ENCODE measurements at places on chromosomes 12 and 14. TPM values are rescaled to one million over a fixed set of nuclear protein-coding genes. Genes with fewer than 3 reads are reported as not detected.

GRCh38 chr12:57237596-57237931 lies 8.1 kb downstream of the SHMT2 start:
- peaks cover 35% of the 10 kb centered on the region for H3K4me1 ChIP-seq
- peaks cover 8% of the 10 kb centered on the region for H3K36me3 ChIP-seq
- H3K4me3 ChIP-seq: no peak overlapping the region
- peaks cover 11% of the 10 kb centered on the region for H3K27me3 ChIP-seq
- no peak for DNase-seq
- no peak overlapping the region for H3K27ac ChIP-seq

DNA sequence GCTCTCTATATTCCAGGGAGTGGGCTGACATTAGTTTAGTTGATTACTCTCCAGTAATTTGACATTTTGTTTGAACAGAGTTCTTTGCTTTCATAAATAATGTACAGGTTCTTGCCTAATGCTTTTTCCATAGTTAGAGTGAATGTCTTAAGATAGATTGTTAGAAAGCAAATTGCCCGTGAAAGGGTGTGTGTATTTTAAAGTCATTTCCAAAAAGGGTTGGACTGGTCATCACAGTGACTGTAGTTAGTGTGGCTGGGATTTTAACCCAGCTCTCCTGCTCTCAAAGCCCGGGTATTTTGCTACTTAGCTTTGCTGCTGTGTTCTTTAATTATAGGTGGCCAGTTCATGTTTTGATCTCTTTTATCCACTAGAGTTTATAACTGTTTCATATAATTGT lies 74.2 kb downstream of the DNAH10 start:
- H3K27me3 ChIP-seq: no peaks in the 10 kb centered on the region
- H3K27ac ChIP-seq: no peak overlapping the region
- no peaks in the 10 kb centered on the region for H3K36me3 ChIP-seq
- no peaks in the 10 kb centered on the region for H3K4me1 ChIP-seq
- DNase-seq: no peak
- H3K4me3 ChIP-seq: no peak overlapping the region

GRCh38 chr14:76654573-76655108 lies 106.6 kb upstream of the VASH1 start:
- no peak for DNase-seq
- H3K27me3 ChIP-seq: no peaks in the 10 kb centered on the region
- no peak overlapping the region for H3K4me3 ChIP-seq
- H3K36me3 ChIP-seq: no peaks in the 10 kb centered on the region
- H3K4me1 ChIP-seq: no peaks in the 10 kb centered on the region

- no peaks in the 10 kb centered on the region for H3K36me3 ChIP-seq
- no peak for DNase-seq
- no peak overlapping the region for H3K4me3 ChIP-seq
These were observed 12.4 kb upstream of the ACOT1 start for GRCh38 chr14:73524493-73524892.

Gene TAS2R31
- polyA plus RNA-seq: 0.99 TPM

DNA sequence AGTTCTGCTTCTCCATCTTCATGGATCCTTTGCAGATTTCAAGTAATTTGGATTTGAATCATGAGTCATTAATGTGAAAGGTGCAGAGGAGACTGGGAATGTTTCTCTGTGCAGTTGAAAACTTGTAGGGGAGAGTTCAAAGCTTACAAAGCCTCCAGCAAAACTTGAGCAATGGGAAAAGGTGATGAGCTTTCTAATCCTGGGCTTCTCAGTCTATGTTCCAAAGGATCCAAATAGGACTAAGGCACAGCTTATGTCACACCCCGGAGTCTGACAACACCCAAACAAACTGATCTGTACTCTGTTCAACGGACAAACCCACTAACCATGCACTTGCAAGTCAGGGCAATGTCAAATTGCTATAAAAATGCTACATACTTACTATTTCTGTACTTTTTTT lies 134.8 kb downstream of the DUSP6 start:
- no peak for DNase-seq
- H3K27ac ChIP-seq: no peak overlapping the region
- H3K27me3 ChIP-seq: no peaks in the 10 kb centered on the region
- H3K4me3 ChIP-seq: no peak overlapping the region
